ENCODE measurements at places on chromosomes 16 and 17. TPM values are rescaled to one million over a fixed set of nuclear protein-coding genes. Genes with fewer than 3 reads are reported as not detected.

Gene ZP2
- total RNA-seq: not detected

Gene ADAMTS18
- total RNA-seq: not detected

DNA sequence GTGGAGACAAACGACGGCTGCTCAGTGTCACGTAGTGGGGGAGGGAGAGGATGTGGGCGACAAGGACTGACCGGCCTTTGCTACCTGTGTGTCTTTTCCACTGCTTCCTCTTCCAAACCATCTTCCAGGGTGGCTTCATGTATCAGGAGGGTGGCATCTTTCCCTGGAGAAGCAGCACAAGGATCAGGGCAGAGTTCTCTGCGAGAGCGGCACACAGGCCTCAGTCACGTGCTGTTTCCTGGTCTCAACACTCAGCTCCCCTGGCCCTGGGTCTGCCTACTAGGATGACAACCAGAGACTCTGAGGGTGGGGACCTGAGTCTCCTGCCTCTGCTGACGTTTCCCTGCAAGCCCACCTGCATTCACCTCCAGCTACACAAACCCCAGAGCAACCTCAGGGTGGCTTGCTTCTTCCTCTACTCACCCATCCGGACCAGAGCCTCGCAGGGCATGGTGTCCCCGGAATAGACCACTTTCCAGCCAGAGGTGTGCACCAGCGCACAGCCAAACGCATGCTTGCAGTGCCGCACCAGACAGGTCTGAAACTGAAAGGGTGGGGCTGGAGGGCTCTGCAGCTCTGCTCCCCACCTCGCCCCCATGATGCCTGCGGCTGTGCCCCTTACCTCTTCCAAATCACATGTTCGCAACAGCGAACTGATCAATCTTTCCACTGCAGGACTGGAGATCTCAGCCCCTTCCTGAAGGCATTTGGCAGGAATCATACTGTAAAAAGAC, 23.3 kb downstream of the ELAC2 start:
- no peak for DNase-seq

- DNase-seq: no peak
These were observed 1509.2 kb downstream of the CDH11 start for GRCh38 chr16:63612462-63613227.

DNA sequence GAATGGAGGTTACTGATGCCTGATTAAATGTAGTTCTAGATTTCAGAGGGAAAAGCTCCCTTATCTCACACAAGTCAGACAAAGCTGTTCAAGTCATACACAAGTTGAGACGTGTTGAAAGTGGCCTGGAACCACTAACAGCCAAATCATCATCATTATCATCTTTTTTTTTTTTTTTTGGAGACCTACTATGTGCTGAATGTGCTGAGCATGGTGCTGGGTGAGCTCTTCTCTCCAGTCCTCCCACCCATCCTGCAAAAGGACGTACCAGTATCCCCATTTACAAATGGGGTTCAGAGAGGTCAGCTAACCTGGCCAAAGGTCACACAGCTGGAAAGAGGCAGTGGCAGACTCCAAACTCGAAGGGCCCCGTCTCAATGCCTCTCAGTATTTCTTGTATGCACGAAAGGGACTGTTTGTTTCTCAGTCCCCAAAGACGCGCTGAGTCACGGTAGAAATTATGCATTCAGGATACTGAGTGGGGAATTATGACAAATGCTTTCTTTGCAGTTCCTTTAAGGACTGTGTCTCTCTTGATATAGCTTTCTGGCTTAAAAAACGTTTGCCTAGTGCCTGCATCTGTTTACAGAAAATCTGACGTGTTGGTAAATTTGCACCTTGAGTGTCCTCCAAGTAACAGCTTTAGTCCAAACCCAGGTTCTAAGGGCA, 235.5 kb downstream of the XYLT1 start:
- no peak for DNase-seq

- no peak for DNase-seq
These were observed 5.6 kb downstream of the C16orf89 start for GRCh38 chr16:5060073-5060641.

GRCh38 chr17:29526322-29526721, 40.5 kb downstream of the ABHD15 start:
- peak; percentile 25 for DNase-seq

- no peak for DNase-seq
These were observed 64.4 kb downstream of the ABCC6 start for GRCh38 chr16:16158741-16159374.

DNA sequence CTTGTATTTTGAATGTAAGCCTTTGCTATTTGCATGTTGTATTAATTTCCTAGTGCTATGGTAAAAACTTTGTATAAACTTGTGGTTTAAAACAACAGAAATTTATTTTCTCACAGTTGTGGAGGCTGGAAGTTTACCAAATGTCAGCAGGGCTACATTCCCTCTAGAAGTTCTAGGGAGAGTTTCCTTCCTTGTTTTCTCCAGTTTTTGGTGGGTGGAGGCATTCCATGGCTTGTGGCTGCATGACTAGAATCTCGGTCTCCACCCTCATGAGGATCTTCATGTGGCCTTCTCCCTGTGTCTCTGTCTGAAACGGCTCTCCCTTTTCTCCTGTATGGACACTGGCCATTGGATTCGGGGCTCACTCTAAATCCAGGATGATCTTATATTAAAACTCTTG, 482.2 kb upstream of the GOT2 start:
- DNase-seq: no peak

All from MG63 (cell line).